SW 1271 (cell line): ENCODE measurements at places on chromosomes 12 and 14.

DNA sequence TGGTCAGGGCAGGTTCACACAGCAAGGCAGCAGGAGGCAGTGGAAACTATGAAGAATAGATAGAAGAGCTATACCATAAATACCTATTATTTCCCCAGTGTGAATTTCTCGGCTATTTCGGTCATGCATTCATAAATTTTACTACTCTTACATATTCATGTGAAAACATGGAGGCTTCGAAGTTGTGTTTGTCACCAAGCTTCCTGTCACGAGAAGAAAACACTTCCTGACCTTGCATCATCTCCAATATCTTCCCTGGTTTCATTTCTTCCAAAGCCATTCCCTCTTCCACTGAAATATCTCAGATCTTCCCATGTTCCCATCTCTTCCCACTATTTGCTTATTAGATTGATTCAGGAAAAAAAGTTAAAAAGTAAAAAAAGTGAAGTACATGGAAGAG, 80.4 kb downstream of the CPNE8 start:
- DNase-seq: no peak

DNA sequence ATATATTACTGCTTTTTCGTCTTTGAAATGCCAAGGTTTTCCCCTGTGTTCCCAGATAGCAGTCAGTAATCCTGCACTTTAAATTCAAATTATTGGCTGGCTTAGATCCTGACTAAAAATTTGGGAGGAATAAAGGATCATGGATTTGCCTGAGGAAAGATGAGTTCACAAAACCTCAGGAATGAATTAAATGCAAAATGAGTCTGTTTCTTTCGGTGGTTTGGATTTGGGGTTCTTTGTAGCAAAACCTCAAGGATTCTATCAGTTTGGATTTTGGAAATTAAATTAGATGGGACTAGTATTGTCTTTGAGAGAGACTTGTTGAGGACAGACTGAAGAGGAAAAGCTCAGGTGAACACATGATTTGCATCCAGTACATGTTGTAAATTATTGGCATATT, 36.1 kb downstream of the PPFIBP1 start:
- no peak for DNase-seq

GRCh38 chr14:71320734-71321573, 413.7 kb downstream of the PCNX1 start:
- DNase-seq: peak; percentile 30

DNA sequence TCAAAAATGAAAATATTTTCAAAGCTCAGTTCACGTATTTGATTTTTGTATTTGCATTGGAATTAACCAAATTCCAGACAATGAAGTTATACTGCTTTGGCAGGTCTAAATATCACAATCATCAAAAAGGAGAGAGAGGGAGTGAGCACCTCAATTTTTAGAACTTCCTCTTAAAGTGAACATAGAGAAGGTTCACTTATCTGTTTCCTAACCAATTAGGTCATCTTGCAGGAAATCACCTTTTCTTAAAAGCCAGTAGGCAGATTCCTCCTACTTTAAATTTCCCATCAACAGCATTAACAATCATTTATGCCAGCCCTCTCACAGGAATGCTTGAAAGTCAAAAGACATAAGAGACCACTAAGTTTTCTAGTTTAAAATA, 388.7 kb downstream of the ZFP36L1 start:
- no peak for DNase-seq

DNA sequence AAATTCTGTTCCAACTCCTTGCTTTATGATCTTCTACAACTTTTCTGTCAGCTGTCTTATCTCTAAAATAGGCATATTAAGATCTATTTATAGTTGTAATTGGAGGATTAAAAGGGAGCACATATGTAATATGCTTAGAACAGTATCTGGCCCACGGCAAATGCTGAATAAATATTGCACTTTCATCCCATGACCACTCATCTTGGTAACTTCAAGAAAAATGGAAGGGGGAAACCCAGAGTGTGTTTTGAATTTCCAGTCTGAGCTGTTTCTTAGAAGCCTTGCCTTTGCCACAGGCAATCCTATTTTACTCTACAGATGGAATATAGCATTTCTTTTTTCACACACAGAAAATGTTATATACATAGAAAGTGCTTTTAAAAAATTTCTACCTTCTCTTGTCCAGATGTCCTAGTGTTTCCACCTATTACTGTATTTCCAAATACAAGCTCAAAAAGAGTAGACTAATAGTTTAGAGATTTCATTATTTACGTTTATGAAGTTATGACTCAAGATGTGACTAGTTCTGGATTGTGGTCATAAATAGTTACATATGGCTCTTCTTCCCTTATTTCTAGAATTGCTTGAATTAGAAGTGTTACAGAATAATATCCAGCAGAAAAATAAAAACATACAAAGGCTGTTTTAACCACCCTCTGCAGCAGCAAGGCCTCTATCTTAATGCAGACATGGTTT, 6.2 kb upstream of the STXBP6 start:
- DNase-seq: no peak

DNA sequence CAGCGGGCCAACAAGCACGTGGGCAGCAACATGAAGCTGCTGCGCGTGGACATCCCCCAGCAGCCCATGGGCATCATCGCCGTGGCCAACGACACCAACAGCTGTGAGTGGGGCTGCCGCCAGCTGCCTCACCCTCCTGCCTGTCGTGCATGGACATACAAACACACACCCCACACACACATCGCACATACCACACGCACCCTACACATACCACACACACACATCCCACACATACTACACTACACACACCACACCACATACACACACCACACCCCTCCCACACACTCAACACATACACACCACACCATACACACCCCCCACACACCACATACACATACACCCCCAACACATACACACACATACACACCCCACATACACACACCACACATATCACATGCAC, 25.2 kb upstream of the NXPH4 start:
- no peak for DNase-seq

- no peak for DNase-seq
These were observed 1538.3 kb upstream of the FLRT2 start for GRCh38 chr14:83991666-83992065.

DNA sequence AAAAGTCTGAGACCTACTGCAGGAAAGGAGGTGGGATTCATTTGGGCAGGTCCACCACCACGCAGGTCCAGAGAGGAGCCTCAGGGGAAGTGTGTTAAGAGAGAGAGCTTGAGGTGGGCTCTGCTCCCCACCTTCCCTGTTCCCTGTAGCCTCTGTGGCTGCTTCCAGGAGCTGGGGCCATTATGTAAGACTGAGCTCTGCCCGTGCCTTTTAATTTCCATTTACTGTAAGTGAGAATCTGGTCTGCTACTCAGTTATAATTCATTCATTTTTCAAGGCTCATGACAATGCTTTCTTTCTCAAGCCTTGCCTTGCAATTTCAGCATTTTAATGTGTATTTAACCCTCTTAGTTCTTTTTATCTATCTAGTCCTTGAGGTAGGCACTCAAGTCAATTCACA, 8.3 kb downstream of the SLC4A8 start:
- DNase-seq: no peak

DNA sequence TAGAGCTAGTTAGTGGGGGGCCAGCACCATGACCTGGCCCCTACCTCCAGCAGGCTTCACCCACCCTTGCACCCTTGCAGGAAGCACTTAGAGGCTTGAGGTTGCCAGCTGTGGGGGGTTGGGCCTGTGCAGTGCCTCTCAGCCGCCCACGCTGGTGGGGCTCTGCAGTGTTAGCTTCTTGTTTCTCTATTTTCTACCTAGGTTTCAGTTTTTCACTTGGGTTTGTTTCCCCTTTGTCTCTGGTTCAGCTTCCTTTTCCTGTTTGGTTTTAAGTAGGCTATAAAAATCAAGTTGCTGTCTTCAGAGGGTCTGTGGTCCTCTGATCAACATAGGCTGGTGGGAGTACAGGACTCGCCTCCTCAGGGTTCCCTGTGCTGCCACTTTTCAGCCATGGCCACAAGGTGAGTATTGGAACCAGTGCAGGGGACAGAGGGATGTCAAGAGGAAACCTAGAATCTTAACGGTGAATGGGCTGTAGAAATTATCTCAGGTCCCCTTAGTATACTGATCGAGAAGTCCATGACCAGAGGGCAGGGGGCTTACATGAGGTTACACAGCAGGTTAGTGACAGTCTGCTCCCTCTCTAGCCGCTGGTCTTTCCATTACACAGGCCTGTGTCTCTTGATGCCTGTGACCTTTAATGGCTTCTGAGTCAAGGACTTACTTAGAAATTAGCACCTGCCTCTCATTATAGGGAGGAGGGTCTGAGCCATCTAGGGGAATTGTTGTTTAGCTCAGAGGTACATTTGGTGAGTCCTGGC, at the start of gene EVL:
EVL (plus strand) TSS at position 312 of the 761 bp plus-strand sequence; CDS start at position 391, 79 bp downstream.
- no peak for DNase-seq

- DNase-seq: no peak
These were observed 40.6 kb downstream of the CHGA start for GRCh38 chr14:92963301-92964123.

- DNase-seq: no peak
These were observed 205.0 kb downstream of the SUDS3 start for GRCh38 chr12:118581371-118581770.

DNA sequence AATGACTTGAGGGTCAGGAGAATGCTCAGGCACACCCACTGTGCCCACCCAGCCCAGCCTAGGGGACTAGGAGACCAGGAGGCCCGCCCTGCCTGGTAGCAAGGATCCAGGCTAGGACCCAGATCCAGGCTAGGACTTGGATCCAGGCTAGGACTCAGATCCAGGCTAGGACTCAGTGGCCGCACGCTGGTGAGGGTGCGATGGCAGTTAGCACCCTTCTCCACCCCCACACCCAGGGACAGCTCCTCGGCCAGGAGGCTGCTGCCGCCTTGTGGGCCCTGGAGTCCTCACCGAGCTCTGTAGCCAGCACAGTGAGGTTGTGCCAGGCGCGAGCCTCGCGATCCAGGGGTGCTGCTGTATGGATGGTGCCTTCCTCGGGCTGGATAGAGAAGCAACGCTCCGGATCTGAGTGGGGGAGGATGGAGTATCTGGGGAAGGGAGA, 5.1 kb downstream of the CDH24 start:
- no peak for DNase-seq

DNA sequence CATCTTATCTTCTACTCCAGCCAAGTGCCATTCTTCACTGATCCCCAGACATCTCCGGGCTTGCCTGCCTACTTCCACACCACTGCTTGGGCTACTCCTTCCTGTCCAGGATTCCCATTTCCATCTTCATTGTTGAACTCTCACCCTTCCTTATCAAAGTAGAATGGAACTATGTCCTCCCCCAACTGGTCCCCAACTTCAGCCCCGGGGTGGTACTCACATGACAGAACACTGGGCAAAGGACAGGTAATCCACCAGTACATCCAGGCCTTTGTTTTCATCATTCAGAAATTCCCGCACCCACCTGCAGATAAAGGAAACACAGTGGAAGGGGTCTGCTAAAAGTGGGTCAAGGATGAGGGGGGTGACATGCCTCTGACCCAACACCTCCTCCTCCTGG, 38.4 kb downstream of the PRPF40B start:
- no peak for DNase-seq

GRCh38 chr12:12182703-12183365, 84.0 kb downstream of the LRP6 start:
- DNase-seq: no peak

- no peak for DNase-seq
These were observed 813 bp downstream of the TWF1 start for GRCh38 chr12:43805149-43805859.

DNA sequence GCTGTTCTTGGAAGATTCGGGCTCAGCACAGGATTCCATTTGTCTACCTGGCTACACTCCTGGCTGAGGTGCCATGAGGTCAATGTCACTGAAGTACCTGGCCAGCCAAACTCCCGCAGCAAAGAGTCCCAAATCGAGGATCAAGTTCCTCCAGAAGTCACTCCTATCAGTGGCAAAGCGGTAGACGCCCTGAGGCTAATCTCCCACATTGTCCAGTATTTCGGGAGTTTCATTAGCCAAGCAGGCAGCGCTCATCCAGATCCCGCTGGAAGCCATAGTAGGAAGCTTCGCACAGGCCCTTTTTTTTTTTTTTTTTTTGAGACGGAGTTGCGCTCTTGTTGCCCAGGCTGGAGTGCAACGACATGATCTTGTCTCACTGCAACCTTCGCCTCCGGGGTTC, 8.9 kb upstream of the AACS start:
- DNase-seq: no peak

DNA sequence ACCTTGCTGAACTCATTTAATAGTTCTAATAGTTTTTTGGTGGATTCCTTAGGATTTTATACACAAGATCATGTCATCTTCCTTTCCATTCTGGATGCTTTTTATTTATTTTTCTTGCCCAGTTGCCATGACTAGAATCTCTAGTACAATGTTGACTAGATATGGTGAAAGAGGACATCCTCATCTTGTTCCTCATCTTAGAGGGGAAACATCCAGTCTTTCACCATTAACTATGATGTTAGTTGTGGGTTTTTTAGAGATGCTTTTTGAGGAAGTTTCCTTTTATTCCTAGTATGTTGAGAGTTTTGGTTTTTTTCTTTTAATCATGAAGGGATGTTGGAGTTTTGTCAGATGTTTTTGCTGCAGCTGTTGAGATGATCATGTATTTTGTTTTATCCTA, 8.7 kb downstream of the ANKRD13A start:
- no peak for DNase-seq

DNA sequence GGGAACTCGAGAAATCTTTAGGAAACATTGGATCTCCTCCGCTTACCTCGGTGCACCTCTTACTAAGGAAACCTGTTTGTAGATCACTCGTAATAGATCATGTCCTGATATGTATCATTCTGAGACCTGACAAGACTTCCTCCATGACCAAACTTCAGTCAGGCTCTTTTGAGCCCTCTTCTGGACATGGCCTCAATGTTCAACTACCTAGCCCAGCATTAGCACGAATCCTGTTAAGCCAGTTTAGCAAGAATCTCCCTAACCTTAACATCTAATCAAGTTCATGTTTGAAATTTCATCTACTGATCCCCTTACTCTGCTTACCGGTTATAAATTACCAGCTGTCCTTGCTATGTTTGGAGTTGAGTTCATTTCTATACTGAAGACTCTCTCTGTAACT, 713.9 kb upstream of the USP15 start:
- DNase-seq: no peak

GRCh38 chr12:108665608-108666202, 32.0 kb upstream of the SELPLG start:
- no peak for DNase-seq

DNA sequence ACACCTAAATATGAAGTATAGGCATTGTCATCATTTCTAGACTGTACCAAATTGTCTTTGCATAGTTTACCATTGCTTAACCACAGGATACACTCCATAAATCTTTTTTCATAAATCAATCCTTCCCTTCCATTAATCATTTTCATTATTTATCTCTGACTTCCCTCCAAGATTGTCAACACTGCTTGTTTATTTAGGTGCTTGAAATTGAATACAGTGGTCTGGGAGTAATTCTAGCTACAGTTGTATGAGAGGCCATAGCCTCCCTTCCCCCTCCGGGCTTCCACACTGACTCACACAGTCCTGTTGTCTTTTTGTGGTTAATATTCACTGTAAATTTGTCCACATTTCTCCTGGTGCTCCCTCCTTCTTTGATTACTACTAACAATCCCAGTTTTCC, 114.2 kb upstream of the ARID2 start:
- no peak for DNase-seq

- DNase-seq: no peak
These were observed 77.9 kb downstream of the BHLHE41 start for GRCh38 chr12:26046906-26047305.
